ENCODE measurements at places on chromosomes 5 and 9. TPM values are rescaled to one million over a fixed set of nuclear protein-coding genes. Genes with fewer than 3 reads are reported as not detected.
A peak's percentile ranks its signal among the peaks of the same experiment; 100 is the strongest.

ANKRD20A1 gene
- 1.0 TPM for total RNA-seq

GRCh38 chr9:110255034-110255462 lies 1.3 kb downstream of the TXN start:
- H3K4me3 ChIP-seq = peak overlapping the region; percentile 90
- peak overlapping the region; percentile 93 for H3K27ac ChIP-seq
- H3K36me3 ChIP-seq = no peaks in the 10 kb centered on the region
- no peak for DNase-seq
- no peaks in the 10 kb centered on the region for H3K27me3 ChIP-seq

GRCh38 chr5:163504079-163504931 lies 1.1 kb upstream of the MAT2B start:
- peak overlapping the region; percentile 98 for H3K27ac ChIP-seq
- peaks cover 10% of the 10 kb centered on the region for H3K4me1 ChIP-seq
- no peaks in the 10 kb centered on the region for H3K36me3 ChIP-seq
- H3K27me3 ChIP-seq = no peaks in the 10 kb centered on the region
- DNase-seq = peak; percentile 69
- H3K4me3 ChIP-seq = peak overlapping the region; percentile 84

DNA sequence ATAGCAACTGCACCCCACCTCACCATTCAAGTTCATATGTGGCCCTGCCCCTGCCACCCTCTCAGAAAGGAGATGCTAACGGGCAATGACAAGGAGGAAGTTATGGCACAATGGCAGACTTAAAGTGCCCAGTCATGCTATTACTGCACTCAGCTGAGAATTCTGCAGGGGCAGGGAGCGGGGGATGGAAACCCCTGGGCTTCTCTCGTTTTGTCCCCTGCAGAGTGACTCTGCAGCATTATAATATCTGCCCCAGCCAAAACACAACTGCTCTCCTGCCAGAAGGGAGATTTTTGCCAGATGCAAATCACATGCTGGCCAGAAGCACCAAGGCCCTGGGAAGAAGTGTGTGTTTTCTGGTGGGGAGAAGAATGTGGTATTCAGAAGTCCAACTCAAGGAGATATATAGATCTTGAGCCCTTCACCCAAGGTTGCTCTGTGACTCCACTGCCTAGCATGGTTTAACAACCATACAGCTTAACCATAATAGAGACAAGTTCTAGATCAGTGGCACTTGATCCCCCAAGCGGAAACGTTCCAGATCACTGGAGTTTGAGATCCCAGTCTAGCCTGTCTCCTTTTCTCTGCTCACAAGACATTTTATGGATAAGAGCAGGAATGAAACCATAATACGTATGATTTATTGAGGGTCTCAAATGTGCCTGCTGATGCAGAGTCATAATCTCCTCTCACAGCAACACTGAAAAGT lies 207.0 kb upstream of the MAP3K1 start:
- H3K4me1 ChIP-seq = peaks cover 17% of the 10 kb centered on the region
- H3K36me3 ChIP-seq = no peaks in the 10 kb centered on the region
- DNase-seq = no peak
- peak overlapping the region; percentile 75 for H3K27ac ChIP-seq

DNA sequence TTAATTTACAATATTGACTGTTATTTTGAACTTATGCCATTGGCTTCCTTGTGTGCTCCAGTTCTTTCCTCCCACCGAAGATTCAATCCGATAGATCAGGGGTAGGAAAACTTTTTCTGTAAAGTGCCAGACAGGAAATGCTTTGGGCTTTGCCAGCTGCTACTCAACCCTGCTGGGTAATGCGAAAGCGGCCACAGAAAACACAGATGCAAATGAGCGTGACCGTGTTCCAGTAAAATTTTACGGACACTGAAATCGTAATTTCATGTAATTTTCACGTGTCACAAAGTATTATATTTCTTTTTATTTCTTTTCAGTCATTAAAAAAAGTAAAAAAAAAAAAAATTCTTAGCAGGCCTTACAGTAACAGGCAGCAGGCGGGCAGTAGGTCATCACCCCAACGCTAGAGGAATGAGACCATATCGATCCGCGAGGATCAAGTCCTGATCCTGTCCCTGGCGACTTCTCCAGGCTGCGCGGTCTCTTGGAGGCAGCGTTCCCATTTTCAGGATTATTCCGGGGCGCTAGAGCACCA lies 599 bp downstream of the NMRK1 start:
- H3K4me1 ChIP-seq = peaks cover 67% of the 10 kb centered on the region
- H3K27me3 ChIP-seq = no peaks in the 10 kb centered on the region
- peaks cover 7% of the 10 kb centered on the region for H3K36me3 ChIP-seq

CRHBP gene
- 0.65 TPM for total RNA-seq

DNA sequence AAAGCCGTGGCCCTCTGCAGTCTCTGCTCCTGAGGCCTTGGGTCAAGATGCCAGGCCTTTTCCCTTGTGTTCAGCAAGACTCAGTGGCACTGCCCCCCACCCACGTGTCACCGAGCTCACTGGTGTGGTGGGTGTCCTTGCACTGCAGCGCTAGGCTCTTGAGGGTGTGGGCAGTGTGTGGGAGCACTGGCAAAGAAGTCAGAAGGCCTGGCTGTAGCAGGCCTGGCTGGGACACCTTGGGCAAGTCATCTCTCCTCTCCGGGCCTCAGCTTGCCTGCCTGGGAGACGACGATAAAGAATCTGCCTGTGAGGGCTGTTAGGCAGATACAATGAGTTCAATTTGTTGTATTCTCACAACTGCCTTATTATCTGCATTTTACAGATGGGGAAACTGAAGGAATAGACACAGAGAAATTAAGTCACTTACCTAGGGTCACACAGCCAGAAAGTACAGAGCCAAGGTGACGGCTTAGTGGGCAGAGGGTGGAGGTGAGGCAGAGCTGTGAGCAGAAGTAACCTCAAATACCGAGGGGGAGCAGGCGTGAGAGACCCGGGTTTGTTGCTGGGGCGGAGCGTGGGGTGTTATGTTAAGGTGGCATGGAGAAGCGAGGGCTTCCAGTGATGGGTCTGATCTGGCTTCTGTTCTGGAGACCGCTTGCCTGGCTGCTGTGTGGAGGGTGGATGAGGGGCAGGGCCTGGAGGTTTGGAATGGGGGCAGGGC lies 1.4 kb downstream of the TSPAN17 start:
- H3K4me3 ChIP-seq = peak overlapping the region; percentile 68
- H3K27ac ChIP-seq = no peak overlapping the region
- peaks cover 17% of the 10 kb centered on the region for H3K4me1 ChIP-seq
- no peaks in the 10 kb centered on the region for H3K36me3 ChIP-seq
- no peaks in the 10 kb centered on the region for H3K27me3 ChIP-seq

HSD17B4 gene
- 351 TPM for total RNA-seq

Measured in left lung (tissue), 14 donors.